Purkinje cell (primary cell): ENCODE measurements at places on chromosomes 4 and X. TPM values are rescaled to one million over a fixed set of nuclear protein-coding genes. Genes with fewer than 3 reads are reported as not detected.

The MAGEE2 gene
- 5.1 TPM in 1 of 2 replicates, not detected in the other for polyA plus RNA-seq

The L1CAM gene
- 6.9 and 7.2 TPM in 2 replicates for polyA plus RNA-seq

The F11 gene
- not detected in 2 replicates for polyA plus RNA-seq

The ZNF630 gene
- polyA plus RNA-seq = 0.87 and 1.3 TPM in 2 replicates

The PPARGC1A gene
- 7.9 and 12.6 TPM in 2 replicates for polyA plus RNA-seq

The SERTM2 gene
- polyA plus RNA-seq = not detected in 2 replicates

The MTMR1 gene
- 6.3 and 6.8 TPM in 2 replicates for polyA plus RNA-seq

The UGT2B10 gene
- polyA plus RNA-seq = not detected in 2 replicates

The EDA gene
- polyA plus RNA-seq = 0.52 and 3.0 TPM in 2 replicates

The PCDH10 gene
- 0.91 and 6.8 TPM in 2 replicates for polyA plus RNA-seq

The MAGEB10 gene
- polyA plus RNA-seq = not detected in 2 replicates

The ARSJ gene
- polyA plus RNA-seq = 0.42 and 0.85 TPM in 2 replicates

The ENPEP gene
- polyA plus RNA-seq = not detected in 2 replicates

The CXCL10 gene
- not detected in 2 replicates for polyA plus RNA-seq

The F9 gene
- polyA plus RNA-seq = not detected in 2 replicates
